ENCODE measurements at places on chromosomes 7 and 10. TPM values are rescaled to one million over a fixed set of nuclear protein-coding genes. Genes with fewer than 3 reads are reported as not detected.

PTPN20 gene
- 4.3 TPM for total RNA-seq

CCDC172 gene
- not detected for total RNA-seq

ITPRIP gene
- 74.1 TPM for total RNA-seq

CTTNBP2 gene
- 0.53 TPM for total RNA-seq

LIPF gene
- not detected for total RNA-seq

LBX1 gene
- total RNA-seq: not detected

HOXA11 gene
- 0.77 TPM for total RNA-seq

NAT16 gene
- 0.10 TPM for total RNA-seq

UCN3 gene
- not detected for total RNA-seq

GRM3 gene
- total RNA-seq: not detected

GIMAP8 gene
- total RNA-seq: not detected

SLC16A12 gene
- 0.05 TPM for total RNA-seq

CALHM1 gene
- not detected for total RNA-seq

C10orf105 gene
- not detected for total RNA-seq

LIPM gene
- not detected for total RNA-seq

NKX2-3 gene
- total RNA-seq: not detected

TLX1 gene
- not detected for total RNA-seq

LMOD2 gene
- total RNA-seq: not detected

DRGX gene
- total RNA-seq: 0.09 TPM

AEBP1 gene
- not detected for total RNA-seq

CALCR gene
- not detected for total RNA-seq

SLC13A1 gene
- not detected for total RNA-seq

TRIM74 gene
- total RNA-seq: 0.31 TPM

EN2 gene
- 1.0 TPM for total RNA-seq

CPXM2 gene
- not detected for total RNA-seq

SEMA3D gene
- total RNA-seq: not detected

Data from A549 treated with CORT108297 at 1 μM for 4 hours (cell line).